ENCODE measurements at places on chromosomes 7 and 10. TPM values are rescaled to one million over a fixed set of nuclear protein-coding genes. Genes with fewer than 3 reads are reported as not detected.

Gene ACTL6B
- total RNA-seq = not detected

Gene GBX1
- total RNA-seq = not detected

Gene CH25H
- total RNA-seq = not detected

Gene SCIN
- 0.49 TPM for total RNA-seq

Gene MSRB2
- total RNA-seq = 18.7 TPM

Gene ASAH2
- 3.6 TPM for total RNA-seq

Gene CCDC3
- 1.2 TPM for total RNA-seq

Gene POLL
- 12.3 TPM for total RNA-seq

Gene ELN
- 0.08 TPM for total RNA-seq

Gene ACBD7
- 0.80 TPM for total RNA-seq

Gene GPR85
- not detected for total RNA-seq

Gene PARG
- total RNA-seq = 18.6 TPM

Gene FAM180A
- total RNA-seq = not detected

Gene XRCC2
- total RNA-seq = 5.4 TPM

Gene SPDYE3
- not detected for total RNA-seq

Gene CLEC2L
- 0.13 TPM for total RNA-seq

Gene NAMPT
- total RNA-seq = 122 TPM

Measured in A549 treated with CORT108297 at 1 μM for 4 hours (cell line).